ENCODE measurements at places on chromosomes 6 and 20. TPM values are rescaled to one million over a fixed set of nuclear protein-coding genes. Genes with fewer than 3 reads are reported as not detected.

The CASS4 gene
- 2.0 TPM for total RNA-seq

The OR2J1 gene
- total RNA-seq, result not detected

The LTV1 gene
- 11.9 TPM for total RNA-seq

The EYA2 gene
- 2.1 TPM for total RNA-seq

The SPEF1 gene
- total RNA-seq, result 0.75 TPM

The FKBP1C gene
- total RNA-seq, result 1.1 TPM

The ANGPT4 gene
- 0.20 TPM for total RNA-seq

The TBXT gene
- total RNA-seq, result not detected

The THBD gene
- 11.6 TPM for total RNA-seq

All from mucosa of gallbladder (tissue), 1 donor.